ENCODE measurements at places on chromosomes 1 and 21. TPM values are rescaled to one million over a fixed set of nuclear protein-coding genes. Genes with fewer than 3 reads are reported as not detected.
A peak's percentile ranks its signal among the peaks of the same experiment; 100 is the strongest.

ESPN gene
- 0.13 TPM for polyA plus RNA-seq

CACNA1S gene
- not detected for polyA plus RNA-seq

GRCh38 chr1:53576381-53576801, 117.2 kb downstream of the DMRTB1 start:
- no peaks in the 10 kb centered on the region for H3K27me3 ChIP-seq
- no peak overlapping the region for H3K27ac ChIP-seq
- DNase-seq: peak; percentile 63
- no peaks in the 10 kb centered on the region for H3K36me3 ChIP-seq
- no peak overlapping the region for H3K4me3 ChIP-seq
- H3K4me1 ChIP-seq: 0 out of 2 replicates have a peak, but pooled peaks cover 8% of the 10 kb centered on the region

DNA sequence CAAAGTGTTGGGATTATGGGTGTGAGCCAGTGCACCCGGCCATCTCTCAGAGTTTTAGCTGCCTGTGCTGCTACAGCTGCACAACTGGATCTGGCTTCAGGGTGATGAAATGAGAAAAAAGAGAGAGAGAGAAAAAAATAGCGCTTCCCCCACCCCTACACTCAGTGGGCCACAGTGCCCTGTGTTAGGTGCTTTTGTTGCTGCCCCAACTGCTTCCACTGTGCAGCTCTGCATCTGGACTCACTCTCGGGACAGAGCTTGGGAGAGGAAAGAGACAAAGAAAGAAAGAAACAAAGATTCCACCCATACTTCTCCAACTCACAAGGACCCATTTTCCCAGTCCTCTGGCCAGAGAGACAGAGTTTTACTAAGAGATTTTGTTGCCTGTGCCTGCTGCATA, 50.4 kb downstream of the INAVA start:
- H3K27ac ChIP-seq: no peak overlapping the region
- H3K27me3 ChIP-seq: no peaks in the 10 kb centered on the region
- no peaks in the 10 kb centered on the region for H3K36me3 ChIP-seq
- no peak for DNase-seq
- H3K4me3 ChIP-seq: no peak overlapping the region

- no peaks in the 10 kb centered on the region for H3K4me1 ChIP-seq
- H3K36me3 ChIP-seq: no peaks in the 10 kb centered on the region
- DNase-seq: no peak
- peaks cover 15% of the 10 kb centered on the region for H3K27me3 ChIP-seq
- no peak overlapping the region for H3K27ac ChIP-seq
Observed at GRCh38 chr21:35886887-35887286, 173.4 kb downstream of the SETD4 start.

GRCh38 chr1:4002741-4003140, 102.7 kb upstream of the C1orf174 start:
- no peaks in the 10 kb centered on the region for H3K27me3 ChIP-seq
- no peak for DNase-seq
- H3K4me3 ChIP-seq: no peak overlapping the region
- H3K36me3 ChIP-seq: no peaks in the 10 kb centered on the region
